ENCODE measurements at places on chromosomes 12 and 14.
A peak's percentile ranks its signal among the peaks of the same experiment; 100 is the strongest.

- no peak overlapping the region for H3K27ac ChIP-seq
- no peaks in the 10 kb centered on the region for H3K36me3 ChIP-seq
- no peak overlapping the region for H3K4me3 ChIP-seq
- no peaks in the 10 kb centered on the region for H3K27me3 ChIP-seq
- H3K4me1 ChIP-seq, result no peaks in the 10 kb centered on the region
These were observed 105.8 kb downstream of the PAH start for GRCh38 chr12:102811110-102811737.

GRCh38 chr12:124413915-124414314 is 119.0 kb downstream of the RFLNA start:
- no peak overlapping the region for H3K4me3 ChIP-seq
- no peak overlapping the region for H3K27ac ChIP-seq
- DNase-seq, result no peak
- peaks cover 13% of the 10 kb centered on the region for H3K4me1 ChIP-seq
- peaks cover 6% of the 10 kb centered on the region for H3K36me3 ChIP-seq

DNA sequence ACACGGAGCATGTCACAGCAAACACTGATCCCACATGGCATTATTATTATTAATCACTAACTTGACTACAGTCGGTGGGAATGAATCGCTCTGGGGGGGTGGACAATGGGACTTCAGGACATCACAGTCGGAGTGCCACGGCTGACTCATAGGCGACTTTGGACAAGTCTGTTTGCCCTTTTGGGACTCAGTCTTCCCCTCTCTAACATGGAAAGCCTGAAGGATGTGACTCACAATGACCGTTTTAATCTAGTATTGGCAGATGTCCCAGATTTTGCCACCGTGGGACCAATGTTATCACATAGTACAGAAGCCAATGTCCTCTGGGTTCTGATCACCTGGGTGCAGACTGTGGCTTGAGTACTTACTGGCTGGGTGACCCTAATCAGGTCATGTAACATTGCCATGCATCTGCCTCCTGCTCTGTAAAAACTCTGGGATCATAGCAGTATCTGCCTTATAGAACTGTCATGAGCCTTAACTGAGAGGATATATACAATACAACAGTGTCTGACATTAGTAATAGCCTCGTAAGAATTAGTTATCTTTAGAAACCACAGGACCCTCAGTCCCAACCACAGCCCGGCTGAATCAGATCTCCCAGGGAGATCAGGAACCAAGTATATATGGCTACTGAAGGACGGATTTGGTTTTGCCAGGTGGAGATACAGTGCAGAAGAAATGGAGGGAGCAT is 362.6 kb downstream of the BCL11B start:
- H3K4me1 ChIP-seq, result no peaks in the 10 kb centered on the region
- DNase-seq, result no peak
- H3K27ac ChIP-seq, result no peak overlapping the region
- H3K27me3 ChIP-seq, result no peaks in the 10 kb centered on the region

GRCh38 chr12:117098361-117099217 is 627 bp downstream of the TESC start:
- H3K4me3 ChIP-seq, result peak overlapping the region; percentile 39
- H3K27me3 ChIP-seq, result peaks cover 63% of the 10 kb centered on the region
- DNase-seq, result peak; percentile 88
- no peaks in the 10 kb centered on the region for H3K4me1 ChIP-seq
- H3K27ac ChIP-seq, result no peak overlapping the region
- no peaks in the 10 kb centered on the region for H3K36me3 ChIP-seq

DNA sequence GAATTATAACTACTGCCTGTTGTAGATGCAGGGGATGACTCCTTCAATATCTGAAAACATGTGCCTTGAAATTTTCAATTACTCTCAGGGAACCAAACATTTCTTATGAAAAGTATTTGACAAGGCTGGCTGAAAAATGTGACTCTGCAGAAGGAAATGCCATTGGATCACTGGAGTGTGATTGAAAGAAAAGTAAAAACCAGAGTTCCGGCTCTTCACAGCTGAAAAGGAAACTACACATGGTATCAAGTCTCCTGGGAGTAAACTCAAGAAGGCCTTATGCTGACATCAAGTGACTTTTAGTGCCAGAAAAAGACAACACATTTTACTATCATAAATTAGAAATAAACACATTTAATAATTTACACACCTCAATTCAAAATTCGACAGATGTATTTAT is 693.0 kb downstream of the LRFN5 start:
- no peak for DNase-seq
- no peaks in the 10 kb centered on the region for H3K27me3 ChIP-seq
- no peak overlapping the region for H3K4me3 ChIP-seq
- no peaks in the 10 kb centered on the region for H3K36me3 ChIP-seq

- H3K27ac ChIP-seq, result peak overlapping the region; percentile 33
- DNase-seq, result peak; percentile 37
- no peaks in the 10 kb centered on the region for H3K36me3 ChIP-seq
- no peak overlapping the region for H3K4me3 ChIP-seq
- peaks cover 16% of the 10 kb centered on the region for H3K4me1 ChIP-seq
These were observed 371.8 kb upstream of the PRICKLE1 start for GRCh38 chr12:42961395-42961794.

DNA sequence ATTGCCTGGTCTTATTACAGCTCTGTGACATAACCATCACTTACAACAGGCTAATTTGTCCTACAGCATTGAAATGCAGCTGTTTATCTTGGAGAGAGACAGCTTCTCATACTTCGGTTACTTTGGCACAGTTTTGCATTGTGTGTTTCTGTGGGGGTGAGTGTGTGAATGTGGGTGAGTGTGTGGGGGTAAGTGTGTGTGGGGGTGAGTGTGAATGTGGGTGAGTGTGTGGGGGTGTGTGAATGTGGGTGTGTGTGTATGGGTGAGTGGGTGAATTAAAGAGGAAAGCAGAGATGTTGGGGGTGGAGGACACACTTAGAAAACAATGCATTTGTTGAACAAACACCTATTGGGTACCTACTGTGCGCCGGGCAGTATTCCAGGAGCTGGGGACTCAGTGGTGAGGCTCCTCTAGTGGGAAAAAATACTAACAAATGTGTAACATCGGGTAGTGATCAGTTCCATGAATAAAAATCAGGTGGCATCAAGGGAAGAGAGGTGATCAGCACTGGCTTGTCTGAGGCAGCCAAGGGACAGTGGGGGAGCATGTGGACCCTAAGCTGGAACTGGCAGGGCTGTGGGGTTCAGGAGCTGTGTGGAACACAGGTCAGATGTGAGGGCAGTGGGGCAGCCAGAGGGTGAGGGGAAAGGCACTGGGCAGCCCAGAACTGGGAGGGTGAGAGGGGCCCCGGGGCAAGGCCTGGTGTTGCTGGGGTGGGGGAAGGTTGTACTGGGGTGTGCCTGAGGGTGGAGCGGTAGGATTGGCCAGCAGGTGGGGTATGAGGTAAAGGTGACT is 44.1 kb upstream of the AMN start:
- peaks cover 24% of the 10 kb centered on the region for H3K36me3 ChIP-seq
- no peak overlapping the region for H3K27ac ChIP-seq
- no peak overlapping the region for H3K4me3 ChIP-seq
- peak; percentile 69 for DNase-seq

DNA sequence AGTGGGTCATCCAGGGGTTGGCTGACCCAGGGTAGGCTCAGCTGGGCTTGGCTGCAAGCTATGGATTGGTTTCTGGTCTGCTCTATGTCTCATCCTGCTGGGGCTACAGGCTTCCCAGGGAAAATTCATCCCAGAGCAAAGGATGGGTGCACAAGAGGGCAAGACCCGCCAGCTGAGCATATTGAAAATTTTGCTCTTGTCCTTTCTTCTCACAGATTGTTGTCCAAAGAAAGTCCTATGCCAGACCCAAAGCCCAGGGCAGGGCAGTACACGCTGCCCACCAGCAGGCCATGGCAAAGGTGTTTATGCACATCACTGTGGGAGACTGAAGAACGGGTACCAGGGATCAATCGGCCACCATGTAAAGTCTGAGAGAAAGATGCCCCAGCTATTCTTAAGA is 95.3 kb upstream of the PARP11 start:
- H3K27me3 ChIP-seq, result no peaks in the 10 kb centered on the region
- no peak overlapping the region for H3K4me3 ChIP-seq
- DNase-seq, result no peak
- no peaks in the 10 kb centered on the region for H3K36me3 ChIP-seq
- no peaks in the 10 kb centered on the region for H3K4me1 ChIP-seq

Data from osteoblast (primary cell).